Camera-type eye (tissue), 1 donor: ENCODE measurements at places on chromosomes 3 and 15. TPM values are rescaled to one million over a fixed set of nuclear protein-coding genes. Genes with fewer than 3 reads are reported as not detected.

The CRABP1 gene
- 401 TPM for total RNA-seq

The ALDH1L1 gene
- total RNA-seq: 2.5 TPM

The STAB1 gene
- total RNA-seq: 53.9 TPM

The KCNMB3 gene
- 4.9 TPM for total RNA-seq

The CASR gene
- total RNA-seq: 0.05 TPM
